ENCODE measurements at places on chromosomes 3 and 15. TPM values are rescaled to one million over a fixed set of nuclear protein-coding genes. Genes with fewer than 3 reads are reported as not detected.

GRCh38 chr3:10008588-10009344, 17.5 kb upstream of the FANCD2 start:
- DNase-seq = peak; percentile 91

- DNase-seq = no peak
Observed at GRCh38 chr15:29433507-29434248, 164.1 kb upstream of the NSMCE3 start.

GRCh38 chr3:18127174-18127858, 297.8 kb downstream of the SATB1 start:
- no peak for DNase-seq

GRCh38 chr3:29195056-29195455, 85.8 kb upstream of the RBMS3 start:
- no peak for DNase-seq

- no peak for DNase-seq
Observed at GRCh38 chr15:66844041-66844746, 142.2 kb downstream of the SMAD6 start.

DNA sequence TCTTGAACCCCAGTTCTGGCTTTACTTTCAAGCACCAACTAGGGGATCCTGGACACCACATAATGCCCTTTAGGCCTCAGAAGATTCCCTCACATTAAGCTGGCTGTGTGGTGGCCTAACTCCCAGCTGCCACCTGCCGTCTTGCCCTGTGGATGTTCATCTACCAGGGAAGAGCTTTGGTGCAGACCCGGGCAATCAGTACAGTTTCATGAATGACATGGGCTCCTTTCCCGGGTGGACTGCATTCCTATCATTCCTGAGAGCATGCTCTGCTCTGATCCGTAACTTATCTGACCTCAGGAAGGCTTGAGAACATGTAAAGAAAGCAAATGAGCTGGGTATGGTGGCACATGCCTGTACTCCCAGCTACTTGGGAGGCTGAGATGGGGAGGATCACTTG, 50.0 kb upstream of the GSK3B start:
- DNase-seq = no peak

DNA sequence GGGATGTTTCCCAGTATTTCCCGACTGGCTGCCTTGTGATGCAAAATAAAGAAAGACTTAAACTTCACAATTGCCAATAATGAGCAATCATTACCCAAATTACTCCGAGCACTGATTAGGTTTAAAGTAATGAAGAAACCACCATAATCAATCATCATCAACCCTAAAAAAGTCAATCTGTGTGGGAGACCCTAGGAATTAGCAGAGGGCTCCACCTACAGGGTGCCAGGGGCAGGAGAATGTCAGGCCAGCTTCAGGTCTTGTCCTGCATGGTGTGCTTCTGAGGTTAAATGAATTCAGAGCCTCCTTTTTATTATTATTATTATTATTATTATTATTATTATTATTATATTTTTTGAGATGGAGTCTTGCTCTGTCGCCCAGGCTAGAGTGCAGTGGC, 478.0 kb upstream of the ARRDC4 start:
- DNase-seq = no peak

GRCh38 chr15:31062310-31062847, 39.1 kb downstream of the TRPM1 start:
- no peak for DNase-seq

GRCh38 chr3:47984075-47984728, 32.0 kb downstream of the MAP4 start:
- no peak for DNase-seq

DNA sequence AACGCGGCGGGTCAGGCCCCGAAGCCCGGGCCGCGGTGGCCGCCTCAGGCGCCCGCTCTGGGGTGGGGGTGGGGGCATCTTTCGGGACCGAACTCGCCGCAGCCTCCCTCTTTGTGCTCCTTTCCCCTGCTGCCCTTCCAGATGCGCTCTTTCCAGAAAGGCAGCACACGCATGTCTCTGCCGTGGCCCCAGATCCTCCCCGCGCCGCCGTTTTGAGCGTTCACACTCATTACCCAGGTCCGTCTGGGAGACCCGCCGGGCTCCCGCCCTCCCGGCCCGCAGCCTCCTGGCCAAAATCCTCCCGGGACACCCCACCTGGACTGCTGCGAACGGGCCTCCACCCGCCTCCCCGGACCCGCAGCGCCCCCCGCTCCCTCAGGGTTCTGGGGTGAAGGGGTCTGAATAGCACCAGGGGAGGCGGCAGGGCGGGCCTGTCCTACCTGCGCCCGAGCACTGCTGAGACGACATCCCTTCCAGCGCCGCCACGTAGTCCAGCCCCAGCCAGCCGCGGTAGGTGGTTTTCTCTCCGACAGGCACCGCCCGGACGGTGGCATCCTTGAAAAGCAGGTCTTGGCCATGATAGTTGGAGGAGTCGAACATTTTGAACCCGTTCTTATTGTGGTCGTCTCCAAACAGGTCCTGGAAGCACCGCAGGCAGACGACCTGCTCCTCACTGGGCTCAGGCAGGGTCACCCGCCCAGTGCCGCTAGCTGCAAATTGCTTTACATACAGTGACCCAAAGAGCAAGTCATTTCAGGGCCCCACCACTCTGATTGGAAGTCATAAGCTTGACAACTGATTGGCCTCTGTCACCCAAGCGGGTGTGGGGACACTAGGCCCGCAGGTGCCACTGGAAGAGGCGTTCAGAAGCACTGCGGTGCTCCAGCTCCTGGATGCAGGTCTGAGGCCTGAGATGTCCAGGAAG, 25.9 kb downstream of the MELTF start:
- DNase-seq = peak; percentile 35

DNA sequence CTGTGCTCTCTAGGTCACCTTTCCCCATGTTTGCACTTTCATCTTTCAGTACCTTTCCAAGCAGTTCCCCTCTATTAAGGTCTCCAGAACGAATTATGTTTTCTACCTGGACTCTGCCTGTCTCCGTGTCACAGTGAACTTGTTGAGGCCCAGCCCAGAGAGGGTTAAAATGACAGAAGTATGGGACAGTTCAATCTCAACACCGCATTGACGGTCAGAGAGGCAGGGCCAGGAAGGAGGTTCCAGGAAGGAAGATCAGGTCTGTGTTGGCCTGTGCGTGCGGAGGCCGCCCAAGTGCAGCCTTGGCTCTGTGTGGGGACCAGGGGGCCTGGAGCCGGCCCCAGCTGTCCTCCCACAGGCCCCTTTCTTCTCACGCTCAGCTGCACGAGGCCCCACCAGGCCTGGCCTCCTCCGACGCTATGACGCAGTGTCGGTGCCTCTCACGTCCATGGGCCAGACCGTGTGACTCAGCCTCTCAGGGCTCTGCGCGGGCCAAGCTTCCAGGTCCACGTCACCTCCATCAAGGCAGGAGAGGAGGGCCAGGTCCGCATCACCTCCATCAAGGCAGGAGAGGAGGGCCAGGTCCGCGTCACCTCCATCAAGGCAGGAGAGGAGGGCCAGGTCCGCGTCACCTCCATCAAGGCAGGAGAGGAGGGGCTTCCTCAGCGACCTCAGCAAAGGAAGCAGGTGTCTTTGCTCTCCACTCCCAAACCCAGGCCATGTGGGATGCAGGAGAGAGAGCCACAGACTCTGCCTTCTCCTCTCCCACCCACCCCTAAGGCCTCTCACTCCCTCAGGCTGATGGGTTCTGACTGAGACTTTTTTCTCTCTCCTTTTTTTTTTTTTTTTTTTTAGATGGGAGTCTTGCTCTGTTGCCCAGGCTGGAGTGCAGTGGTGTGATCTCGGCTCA, 83.1 kb downstream of the CPN2 start:
- DNase-seq = peak; percentile 83

DNA sequence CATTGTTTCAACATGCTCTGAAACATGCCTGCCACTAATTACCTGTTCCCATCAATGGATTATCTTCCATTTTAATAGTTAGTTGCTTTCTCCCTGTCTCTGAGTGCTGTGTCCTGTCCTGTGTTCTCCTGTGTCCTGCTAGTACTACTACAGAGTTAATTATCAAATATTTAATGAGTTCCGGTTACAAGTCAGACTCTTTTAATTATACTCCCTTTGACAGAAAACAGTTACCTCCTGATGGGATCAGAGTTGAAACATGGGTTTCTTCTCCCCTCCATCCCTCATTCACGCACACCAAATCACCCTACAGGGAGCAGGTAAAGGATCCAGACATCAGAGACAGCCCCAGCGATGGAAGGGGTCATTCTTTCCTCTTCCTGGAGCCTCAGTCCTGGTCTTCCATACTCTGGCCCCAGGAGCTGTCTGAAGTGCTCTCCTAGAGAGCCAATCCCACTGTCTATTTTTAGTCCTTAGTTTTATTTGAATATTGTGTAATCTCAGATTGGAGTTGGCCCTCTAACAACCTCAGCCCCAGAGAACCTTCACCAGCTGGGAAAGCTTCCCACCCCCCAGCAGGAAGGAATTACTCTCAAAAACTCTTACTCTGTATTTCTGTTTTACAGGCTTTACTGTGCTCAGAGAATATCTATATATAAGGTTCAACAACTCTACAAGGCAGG, 137.0 kb upstream of the C2CD4B start:
- no peak for DNase-seq

- DNase-seq = no peak
Observed at GRCh38 chr15:77851691-77852090, 219.0 kb upstream of the LINGO1 start.

- DNase-seq = no peak
Observed at GRCh38 chr3:189673535-189673934, 42.3 kb downstream of the TP63 start.

The TRIM59 gene
- 0.32 TPM for polyA plus RNA-seq

The SLC22A13 gene
- 0.07 TPM for polyA plus RNA-seq

The PLS1 gene
- 0.80 TPM for polyA plus RNA-seq

All from heart left ventricle (tissue), 16 donors.